ENCODE measurements at places on chromosomes 13 and 19.
A peak's percentile ranks its signal among the peaks of the same experiment; 100 is the strongest.

DNA sequence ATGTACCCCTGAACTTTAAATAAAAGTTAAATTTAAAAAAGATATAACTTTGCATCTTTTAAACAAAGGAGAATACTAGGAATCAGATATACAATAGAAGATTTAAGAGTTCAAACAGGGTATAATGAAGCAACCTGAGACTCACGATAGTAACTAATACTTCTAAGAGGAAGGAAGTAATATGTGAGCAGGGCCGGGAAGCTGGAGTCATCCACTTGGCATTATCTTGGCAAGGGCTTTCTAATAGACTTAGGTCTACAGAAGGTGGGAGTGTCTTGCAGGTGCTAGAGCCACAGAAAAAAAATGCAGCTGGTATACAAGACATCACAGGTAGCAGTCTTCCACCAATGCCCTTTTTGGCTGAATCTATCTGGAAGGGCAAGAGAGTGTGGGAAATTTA lies 231.9 kb downstream of the KCTD12 start:
- no peak for DNase-seq

DNA sequence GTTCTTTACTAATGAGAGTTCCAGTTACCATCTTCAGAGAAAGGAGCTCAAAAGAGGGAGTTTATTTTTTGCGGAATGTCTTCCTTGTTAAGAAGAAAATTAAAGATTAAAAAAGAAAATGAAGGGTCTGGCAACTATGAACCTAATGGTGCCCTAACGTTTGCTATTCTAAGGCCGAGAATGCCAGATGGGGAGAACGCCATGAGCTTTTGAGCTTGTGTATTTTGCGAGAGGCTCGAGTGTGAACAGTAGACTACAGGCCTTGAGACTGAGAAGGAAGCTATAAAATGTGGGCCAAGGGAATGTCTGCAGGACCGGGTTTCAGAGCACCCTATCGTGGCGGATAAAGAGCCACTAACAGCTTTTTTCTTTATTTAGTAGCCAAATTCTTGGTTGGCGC lies 6.7 kb downstream of the FGF14 start:
- no peak for DNase-seq

DNA sequence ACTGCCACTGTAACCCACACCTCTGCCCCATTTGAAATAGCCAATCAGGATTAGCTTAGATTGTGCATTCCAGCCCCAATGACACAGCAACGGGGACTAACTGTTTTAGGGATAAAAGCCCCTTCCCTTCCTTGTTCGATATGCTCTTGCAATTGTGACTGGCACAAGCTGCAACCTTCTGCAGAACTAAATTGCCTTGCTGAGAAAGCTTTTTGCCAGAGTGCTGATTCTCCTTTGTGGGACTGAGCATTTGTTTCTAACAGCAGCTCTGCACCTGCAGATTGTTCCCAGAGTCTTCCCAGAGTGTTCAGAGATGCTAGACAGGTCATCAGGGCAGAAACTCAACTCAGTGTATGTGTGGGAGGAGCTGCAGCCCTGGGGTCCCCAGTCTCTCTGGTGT lies 115.8 kb downstream of the ZNF675 start:
- no peak for DNase-seq

DNA sequence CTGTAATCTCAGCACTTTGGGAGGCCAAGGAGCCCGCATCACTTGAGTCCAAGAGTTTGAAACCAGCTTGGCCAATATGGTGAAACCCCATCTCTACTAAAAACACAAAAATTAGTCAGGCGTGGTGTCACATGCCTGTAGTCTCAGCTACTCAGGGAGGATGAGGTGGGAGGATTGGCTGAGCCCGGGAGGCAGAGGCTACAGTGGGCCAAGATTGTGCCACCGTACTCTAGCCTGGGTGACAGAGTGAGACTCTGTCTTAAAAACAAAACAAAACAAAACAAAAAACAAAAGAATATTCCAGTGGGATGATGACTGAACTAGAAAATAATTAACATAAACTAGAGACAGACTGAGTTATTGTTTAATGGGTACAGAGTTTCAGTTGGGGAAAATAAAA lies 81.7 kb upstream of the ABCC4 start:
- no peak for DNase-seq

- no peak for DNase-seq
These were observed 1.3 kb upstream of the PVR start for GRCh38 chr19:44642377-44642776.

GRCh38 chr13:88074794-88075510 lies 403.8 kb downstream of the SLITRK5 start:
- no peak for DNase-seq

- DNase-seq = no peak
These were observed 688 bp downstream of the ZFP36 start for GRCh38 chr19:39407410-39407659.

GRCh38 chr13:76331943-76332712 lies 554.1 kb downstream of the KCTD12 start:
- no peak for DNase-seq

DNA sequence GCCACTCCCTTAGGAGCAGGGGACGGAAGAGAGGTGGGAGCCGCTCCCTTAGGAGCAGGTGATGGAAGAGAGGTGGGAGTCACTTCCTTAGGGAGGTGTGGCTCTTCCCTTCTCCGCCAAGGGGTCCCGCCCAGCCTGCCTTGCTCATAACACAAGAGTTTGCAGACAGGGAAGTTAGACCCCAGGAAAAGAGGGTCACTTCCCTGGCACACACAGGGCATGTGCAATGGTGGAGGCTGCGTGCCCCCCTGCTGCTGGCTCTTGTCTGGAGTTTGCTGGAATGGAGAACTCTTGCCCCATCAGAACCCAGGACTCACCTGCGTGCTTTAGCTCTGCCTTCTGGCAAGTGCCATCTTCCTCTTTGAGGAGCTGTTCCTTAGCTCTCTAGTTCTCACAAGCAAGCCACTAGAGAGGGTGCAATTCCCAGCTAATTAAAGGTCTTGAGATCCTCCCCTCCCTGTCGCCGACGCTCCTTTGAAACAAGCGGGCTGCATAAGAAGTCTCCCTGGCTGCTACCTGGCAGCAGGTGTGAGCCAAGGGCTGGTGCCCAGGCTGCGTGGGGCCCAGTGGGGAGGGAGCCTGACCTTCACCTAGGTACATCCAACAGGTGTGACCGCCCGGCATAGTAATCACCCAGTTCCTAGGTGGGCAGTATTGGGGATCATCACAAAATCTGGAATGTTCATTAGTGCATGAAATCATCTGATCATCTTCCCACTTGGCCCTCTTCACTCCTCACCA lies 281.6 kb downstream of the ZNF536 start:
- DNase-seq = no peak

DNA sequence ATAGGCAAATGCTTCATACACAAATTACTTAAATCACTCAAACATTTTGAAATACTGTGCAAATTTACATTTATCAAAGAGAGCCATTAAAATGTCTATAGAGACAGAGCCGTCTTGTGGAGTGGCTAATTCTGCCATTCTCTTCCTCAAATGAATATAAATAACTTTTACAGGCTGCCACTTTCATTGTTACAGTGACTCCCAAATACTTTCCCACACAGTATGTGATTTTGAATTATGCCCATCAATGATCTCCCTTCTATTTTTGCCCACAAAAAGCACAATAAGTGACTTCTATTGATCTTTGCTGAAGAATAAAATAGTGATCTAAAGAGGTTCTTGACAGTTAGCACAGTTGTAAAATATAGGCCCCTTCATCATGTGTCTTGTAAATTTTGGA lies 1244.9 kb downstream of the PCDH17 start:
- DNase-seq = no peak

- DNase-seq = no peak
These were observed 76.2 kb upstream of the IRS2 start for GRCh38 chr13:109862627-109863026.

GRCh38 chr13:40984668-40985366 lies 34.3 kb downstream of the ELF1 start:
- DNase-seq = no peak

DNA sequence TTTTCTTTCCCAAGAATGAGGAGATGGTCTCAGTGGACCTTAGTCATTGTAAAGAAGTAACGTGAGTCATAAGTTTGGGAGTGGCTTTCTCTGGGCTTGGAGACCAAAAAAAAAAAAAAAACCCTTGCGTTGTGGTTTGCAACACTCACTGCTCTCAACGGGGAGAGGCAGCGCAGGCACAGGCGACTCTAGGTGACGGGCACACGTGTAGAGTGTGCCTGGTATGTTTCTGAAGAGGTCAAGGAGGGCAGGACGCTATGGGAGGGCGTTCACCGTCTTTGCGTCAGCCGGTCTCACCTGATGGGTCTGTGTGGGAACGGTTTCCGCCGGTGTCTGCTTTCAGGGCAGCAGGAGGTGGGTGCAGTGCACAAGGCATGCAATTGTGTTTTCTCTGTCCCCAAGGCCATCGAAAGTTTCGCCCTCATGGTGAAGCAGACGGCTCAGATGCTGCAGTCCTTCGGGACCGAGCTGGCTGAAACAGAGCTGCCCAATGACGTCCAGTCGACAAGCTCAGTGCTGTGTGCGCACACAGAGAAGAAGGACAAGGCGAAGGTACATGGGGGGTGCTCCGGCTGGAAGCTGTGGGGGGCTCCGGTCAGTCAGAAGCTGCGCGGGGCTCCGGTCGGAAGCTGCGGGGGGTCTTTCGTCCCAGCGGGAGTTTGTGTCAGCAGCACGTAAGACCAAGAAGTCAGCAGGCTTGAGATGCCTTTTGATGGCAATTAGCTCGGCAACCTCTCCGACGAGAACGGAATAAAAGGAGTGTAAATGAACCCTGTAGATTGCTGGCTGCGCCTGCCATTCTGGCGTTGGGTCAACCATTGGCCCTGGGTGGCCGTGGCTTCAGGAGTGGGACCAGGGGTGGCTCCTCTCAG lies 40.8 kb upstream of the F7 start:
- no peak for DNase-seq

DNA sequence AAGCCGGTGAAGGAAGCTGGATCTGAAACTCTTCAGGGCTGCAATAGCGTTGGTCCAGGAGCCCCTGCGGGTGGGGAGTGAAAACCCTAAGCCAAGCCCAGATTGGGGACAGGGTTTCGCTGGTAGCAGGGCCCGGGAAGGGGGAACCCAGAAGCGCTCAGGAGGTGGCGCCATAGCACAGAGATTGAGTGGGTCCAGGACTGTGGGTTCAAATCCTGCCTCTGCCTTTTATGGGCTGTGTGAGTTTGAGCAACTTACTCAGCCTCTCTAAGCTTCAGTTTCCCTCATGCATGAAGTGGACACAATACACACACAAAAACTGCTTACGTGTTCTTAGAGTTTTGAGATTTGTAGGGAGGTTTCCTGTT lies 8.3 kb upstream of the SYCN start:
- DNase-seq = peak; percentile 31

DNA sequence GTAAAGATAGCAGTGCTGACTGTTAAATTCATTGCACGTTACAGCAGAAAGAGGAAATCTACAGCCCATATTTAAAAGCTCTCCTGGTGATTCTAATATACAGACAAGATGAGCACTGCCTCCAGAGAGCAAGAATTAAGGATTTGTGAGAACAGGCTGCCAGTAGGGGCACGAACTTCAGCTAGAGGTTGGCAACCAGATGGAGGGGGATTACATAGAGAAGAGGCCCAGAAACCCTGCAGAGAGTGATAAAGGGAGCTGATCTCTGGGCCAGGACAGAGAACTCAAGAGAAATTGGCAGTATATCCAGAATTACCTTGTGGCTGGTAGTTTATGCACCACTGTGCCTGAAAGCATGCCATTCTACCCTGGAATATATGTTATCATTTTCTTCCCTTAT lies 144.8 kb downstream of the UFM1 start:
- DNase-seq = no peak

DNA sequence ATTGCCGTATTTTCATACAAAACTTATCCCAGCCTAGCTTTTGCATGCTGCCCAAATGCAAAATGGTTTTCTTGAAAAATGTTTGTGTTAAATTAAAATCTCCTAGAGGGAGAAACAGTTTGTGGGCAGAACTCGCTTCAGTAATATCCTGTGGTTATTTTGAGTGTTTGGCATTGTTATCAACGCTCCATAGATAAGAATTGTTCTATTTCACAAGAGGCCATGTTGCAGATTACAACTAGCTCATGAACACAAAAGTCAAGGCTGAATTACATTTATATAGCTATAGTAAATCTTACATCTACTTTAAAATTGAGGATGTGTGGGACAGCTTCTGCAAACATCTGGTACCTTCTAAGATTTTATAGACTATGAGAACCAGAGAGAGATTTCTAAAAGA lies 447.9 kb downstream of the DCT start:
- no peak for DNase-seq

- no peak for DNase-seq
These were observed 37.5 kb upstream of the ZNRF4 start for GRCh38 chr19:5417495-5418436.

GRCh38 chr13:73715911-73716510 lies 418.2 kb downstream of the KLF12 start:
- no peak for DNase-seq

DNA sequence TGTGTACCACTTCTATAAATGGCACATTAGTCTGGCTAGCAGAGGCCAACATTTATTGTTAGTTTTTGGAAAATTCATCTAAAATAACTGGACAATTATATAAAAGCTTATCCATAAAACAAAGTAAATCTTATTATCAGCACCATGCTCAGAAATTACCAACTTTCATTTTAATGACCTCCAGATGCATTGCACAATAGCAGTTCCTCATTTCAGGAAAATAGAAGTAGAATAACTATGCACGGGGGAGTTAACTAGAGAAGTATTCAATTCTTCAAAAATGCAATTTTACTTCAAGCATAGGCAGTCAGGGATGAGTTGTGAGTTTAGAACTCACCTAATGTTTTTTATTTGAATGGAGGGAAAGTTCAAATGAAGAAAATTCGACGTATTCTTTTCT lies 1023.5 kb downstream of the PCDH17 start:
- DNase-seq = no peak

- DNase-seq = no peak
These were observed 38.2 kb upstream of the C1QTNF9 start for GRCh38 chr13:24271231-24271600.

DNA sequence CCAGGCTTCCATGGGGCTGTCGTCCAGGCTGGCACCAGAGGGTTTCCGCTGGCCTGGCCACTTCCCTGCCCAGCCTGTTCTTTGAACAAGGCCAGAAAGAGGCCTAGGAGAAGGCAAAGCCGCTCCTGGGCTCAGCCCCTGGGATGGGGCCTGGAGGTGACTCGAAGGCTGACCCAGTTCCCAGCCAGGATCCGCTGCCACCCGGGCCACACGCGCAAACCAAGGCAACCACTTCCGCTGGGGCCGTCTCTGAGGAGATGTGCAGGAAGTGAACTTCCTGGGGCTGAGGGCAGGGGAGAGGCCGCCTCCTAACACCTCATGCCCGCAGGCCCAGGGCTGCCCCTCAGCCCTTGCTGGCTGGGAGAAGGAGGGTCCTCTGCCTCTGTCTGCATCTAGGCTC lies 15.2 kb downstream of the PLEKHF1 start:
- DNase-seq = peak; percentile 85

- no peak for DNase-seq
These were observed 3.2 kb upstream of the EDDM13 start for GRCh38 chr19:56269348-56269747.
